WERI-Rb-1 (cell line): ENCODE measurements at places on chromosomes 5 and 9.

GRCh38 chr5:41822036-41822435 lies 48.2 kb downstream of the OXCT1 start:
- DNase-seq: no peak

DNA sequence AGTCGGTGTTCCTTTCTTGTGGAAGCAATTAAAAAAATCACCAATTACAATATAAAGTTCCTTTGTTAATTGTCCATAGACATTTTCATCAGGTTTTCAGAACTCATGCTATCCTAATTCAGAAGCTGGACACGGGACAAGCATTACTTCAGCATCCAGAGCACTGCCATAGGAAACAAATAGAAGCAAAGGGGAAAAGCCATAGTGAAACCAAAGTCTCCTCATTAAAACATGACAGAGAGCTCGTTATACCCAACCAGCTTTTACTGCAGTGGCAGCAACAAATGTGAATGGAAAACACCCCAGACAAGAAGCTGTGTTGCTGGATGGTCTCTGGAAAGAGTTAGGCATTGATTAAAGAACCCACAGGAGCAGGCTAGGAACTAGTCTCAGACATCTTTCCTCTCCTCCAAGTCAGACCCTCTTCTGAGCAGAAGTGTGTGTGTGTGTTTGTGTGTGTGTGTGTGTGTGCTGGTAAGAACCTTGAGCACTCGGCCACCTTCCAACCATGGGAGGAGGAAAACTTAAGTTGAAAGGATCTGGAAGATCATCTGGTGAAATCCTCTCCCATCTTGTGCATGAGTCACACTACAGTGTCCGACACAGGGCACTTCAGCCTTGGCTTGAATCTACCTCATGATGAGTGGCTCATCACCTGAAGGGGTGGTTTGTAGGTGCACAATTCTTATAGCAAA lies 162.6 kb upstream of the ADAMTS16 start:
- no peak for DNase-seq

GRCh38 chr9:79382458-79382857 lies 189.3 kb upstream of the TLE4 start:
- DNase-seq: no peak

DNA sequence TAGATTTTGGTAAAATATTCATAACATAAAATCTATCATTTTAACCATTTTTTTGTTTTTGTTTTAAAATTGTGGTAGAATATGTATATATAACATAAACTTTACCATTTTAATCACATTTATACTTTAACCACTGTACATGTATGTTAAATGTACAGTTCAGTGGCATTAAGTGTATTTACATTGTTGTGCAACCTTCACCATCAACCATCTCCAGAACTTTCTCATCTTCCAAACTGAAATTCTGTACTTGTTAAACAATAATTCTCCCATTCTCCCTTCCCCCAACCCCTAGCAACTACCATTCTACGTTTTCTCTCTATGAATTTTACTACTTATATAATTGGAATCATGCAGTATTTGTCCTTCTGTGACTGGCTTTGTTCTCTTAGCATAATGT lies 11.6 kb downstream of the ANKHD1 start:
- DNase-seq: no peak

- DNase-seq: no peak
These were observed 49.2 kb upstream of the MINAR2 start for GRCh38 chr5:129698661-129699060.

- no peak for DNase-seq
These were observed 1.6 kb downstream of the BSPRY start for GRCh38 chr9:113350937-113351336.

DNA sequence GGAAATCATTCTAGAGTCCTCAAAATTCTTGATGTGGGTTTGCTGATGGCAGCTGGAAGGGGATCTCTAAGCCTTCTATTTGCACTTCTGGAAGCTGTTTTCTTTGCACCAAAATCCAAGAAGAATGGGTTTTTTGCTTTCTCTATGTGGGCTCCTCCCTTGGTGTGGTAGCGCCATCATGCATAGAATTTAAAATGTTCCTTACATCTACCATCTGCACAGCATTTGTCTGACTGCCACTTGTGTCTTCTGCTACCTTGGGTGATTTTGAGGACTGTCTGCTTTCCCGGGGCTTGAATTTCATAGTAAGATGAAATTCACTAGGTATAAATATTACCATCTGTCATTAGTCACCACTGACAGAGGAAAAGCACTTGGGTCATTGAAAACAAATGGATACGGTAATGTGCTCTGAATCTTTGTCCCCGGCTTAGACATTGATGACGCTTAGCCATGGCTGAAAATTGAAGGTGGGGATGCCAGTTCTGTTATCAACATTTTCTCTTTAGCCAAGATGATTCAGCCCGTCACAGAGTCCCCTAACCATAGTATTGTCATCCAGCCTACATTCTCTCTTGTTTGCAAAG lies 30.0 kb downstream of the SNX30 start:
- DNase-seq: no peak

- peak; percentile 26 for DNase-seq
These were observed 422.9 kb downstream of the EBF1 start for GRCh38 chr5:158676642-158677469.

DNA sequence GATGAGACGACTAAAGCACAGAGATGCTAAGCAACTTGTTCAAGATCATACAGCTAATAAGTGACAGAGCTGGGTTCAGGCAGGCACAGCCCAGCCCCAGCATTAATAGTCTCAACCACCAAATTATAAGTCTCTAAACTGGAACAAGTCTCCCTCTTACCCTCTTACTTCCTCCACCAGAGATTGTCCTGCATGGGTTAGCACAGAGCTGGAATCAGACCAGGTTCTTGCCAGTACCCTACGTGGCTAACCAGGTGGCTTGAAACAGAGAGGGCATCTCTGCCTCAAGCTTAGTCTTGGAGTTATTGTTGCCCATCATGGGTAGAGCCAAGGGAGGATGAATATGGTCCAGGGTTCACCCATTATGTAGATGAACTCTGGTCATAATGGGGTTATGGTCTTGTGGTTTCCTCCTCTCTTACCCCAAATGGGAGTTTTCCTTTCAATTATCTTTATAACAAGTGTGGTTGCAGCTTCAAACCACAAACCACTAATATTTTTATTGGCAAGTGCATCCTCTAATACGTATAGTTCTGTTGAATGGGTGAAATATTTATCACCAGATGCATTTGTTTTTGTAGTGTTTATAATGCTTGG lies 8.3 kb upstream of the XPA start:
- no peak for DNase-seq

DNA sequence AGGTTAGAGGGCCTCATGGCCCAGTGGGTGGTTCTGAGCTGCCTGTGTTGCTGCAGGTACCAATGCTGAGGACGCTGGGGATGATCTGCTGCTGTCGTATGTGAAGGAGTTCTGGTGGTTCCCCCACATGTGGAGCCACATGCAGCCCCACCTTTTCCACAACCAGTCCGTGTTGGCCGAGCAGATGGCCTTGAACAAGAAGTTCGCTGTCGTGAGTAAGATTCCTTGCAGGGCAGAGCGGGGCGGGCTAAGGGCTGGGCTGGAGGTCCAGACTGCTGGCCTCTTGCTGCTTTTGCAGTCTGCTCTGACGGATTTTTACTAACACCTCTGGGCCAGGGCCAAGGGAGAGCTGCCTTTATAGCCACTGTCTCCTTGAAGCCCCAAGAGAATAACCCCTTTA lies 26.9 kb downstream of the NDST1 start:
- DNase-seq: no peak

GRCh38 chr9:135971892-135972291 lies 10.7 kb upstream of the UBAC1 start:
- no peak for DNase-seq

DNA sequence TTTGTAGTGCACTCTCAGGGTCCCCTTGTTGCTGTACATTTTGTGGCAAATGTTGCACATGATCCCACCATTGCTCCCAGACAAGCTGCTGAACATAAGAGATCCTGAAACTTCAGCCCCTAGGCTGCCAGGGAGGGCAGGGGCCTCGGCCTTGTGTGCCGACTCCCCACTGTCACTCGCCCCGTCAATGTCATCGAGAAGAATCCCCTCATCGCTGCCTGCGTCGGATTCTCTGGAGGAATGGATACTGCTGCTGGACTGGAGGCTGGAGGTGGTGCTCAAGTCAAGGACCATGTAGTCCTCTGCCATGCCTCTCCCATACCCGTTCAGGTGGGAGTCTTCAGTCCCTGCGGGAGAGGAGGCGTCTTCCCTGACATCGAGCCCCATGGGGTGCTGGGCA lies 451.3 kb downstream of the BNC2 start:
- DNase-seq: no peak

DNA sequence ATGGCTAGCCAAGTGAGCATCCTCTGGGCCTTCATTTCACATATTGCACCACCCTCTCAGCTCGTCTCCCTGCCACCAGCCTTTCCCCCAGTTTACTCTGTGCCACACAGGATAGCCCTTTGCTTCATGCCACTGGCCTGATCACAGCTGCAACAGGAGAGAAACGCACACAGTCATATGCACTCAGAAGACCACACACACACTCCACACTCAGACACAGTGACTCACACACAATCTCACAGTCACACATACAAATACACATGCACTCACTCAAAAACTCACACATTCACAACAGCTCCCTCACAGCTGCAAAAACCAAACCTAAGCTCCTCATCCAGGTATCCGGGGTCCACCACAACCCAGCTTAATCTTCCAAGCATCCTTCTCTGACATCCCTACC lies 38.7 kb downstream of the TTC39B start:
- DNase-seq: no peak

DNA sequence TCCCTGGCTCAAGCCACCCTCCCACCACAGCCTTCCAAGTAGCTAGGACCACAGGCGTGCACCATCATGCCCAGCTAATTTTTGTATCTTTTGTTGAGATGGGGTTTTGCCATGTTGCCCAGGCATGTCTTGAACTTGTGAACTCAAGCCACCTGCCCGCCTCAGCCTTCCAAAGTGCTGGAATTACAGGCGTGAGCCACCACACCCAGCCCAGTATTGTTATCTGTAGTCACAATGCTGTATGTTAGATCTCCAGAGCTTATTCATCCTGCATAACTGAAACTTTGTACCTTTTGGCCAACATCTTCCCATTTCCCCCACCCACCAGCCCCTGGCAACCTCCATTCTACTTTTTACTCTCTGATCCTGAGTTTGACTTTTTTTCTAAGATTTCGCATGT lies 37.5 kb downstream of the CREBRF start:
- no peak for DNase-seq
